ENCODE measurements at places on chromosomes 2 and 18.
A peak's percentile ranks its signal among the peaks of the same experiment; 100 is the strongest.

- DNase-seq: no peak
These were observed 687.8 kb upstream of the DDX18 start for GRCh38 chr2:117126656-117127055.

DNA sequence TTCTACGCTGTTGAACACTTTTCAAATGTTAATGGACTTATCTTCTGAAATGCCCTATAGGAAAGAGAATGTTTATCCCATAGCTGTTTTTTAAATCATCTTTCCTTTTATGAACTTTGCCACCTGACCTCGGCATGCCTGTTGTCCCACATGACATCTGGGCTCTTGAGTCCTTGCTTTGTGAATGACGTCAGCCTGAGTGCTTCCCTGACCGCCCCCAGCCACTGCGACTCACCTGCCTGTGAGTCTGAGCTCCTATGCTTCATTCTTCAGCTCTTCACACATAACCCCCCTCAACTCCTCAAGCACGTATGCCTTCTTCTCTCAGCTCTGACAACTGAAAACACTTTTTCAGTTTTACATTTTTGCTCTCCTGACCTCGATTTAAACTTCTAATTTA is 166.8 kb downstream of the DCDC2C start:
- no peak for DNase-seq

- no peak for DNase-seq
These were observed 21.7 kb downstream of the HDAC4 start for GRCh38 chr2:239378918-239379640.

DNA sequence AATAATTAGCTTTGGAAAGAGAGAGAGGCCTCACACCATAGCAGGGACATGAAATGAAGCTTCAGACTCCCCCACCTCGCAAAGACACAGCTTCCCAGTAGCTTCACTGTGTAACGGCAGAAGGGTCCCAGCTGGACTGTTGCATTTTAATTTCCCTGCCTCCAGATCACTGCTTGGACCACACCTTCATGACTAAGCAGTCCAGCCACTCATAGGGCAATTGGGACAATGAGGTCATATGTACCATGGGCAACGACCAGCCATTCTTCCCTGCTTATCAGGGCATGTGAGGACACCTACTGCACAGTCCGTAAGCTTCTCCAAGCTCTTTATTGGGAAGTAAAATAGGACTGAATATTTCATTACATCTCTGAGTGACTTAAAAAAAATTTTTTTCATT is 183.0 kb downstream of the MREG start:
- no peak for DNase-seq

- no peak for DNase-seq
These were observed 2.1 kb downstream of the C2orf49 start for GRCh38 chr2:105339414-105339813.

DNA sequence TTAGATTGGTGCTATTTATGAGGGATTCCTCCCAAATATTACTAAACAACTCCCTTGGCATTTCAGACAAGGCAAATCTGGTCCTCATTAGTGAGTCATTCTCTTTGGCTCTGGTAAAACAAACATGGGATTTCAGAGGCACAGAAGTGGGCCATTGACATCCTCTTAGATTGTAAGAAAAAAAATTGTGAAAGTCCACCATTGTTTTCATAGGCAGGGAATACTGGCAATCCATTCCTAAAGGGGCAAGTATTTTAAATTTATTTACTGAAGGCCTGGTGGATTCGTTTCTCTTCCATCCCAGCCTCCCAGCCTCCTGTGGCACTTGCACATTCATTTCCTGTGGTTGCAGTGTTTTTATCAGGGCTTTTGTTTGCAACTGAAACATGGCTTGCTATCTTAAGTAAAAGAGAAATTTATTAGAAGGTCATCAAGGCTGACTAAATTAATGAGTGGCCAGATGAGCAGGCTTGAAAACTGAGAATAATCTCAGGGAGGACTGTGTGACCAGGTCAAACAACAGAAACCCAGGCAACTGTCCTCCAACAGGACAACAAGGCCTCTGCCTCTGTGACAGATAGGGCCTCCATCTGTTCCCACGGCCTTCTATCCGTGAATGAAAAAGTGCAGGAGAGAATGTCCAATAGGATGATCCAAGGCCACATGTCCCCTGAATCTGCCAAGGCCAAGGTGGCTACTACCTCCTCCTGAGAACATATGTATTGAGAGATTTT is 23.1 kb upstream of the TNFAIP6 start:
- no peak for DNase-seq

GRCh38 chr2:237026981-237027711 is 58.5 kb upstream of the COPS8 start:
- DNase-seq: peak; percentile 9

DNA sequence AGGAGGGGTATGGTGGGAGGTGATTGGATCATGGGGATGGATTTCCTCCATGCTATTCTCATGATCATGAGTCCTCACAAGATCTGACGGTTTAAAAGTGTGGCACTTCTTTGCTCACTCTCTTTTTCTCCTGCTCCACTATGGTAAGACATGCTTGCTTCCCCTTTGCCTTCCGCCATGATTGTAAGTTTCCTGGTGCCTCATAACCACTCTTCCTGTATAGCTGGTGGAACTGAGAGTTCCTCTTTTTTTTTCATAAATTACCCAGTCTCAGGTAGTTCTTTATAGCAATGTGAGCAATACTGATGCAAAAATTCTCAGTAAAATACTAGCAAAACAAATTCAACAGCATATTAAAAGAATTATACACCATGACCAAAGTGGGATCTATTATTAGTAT is 728.5 kb upstream of the SLC8A1 start:
- DNase-seq: no peak

DNA sequence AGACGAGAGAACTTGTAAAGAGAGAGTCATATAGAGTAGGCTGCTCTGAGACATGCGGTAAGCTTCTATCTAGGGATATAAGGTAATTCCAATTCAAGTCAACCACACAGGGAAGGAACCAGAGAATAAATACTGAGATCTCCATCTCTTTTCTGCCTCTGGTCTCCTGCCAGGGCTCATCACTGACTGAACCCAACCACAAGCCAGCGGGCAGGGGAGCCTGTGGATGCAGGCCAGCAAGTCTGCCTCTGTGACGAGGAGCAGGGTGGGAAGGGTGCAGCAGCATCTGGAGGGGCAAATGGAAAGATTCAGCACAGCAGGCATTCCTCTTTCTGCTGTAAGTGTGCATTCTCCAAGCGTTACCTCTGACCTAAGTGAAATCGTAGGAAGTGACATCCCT is 82.2 kb downstream of the ICOS start:
- DNase-seq: no peak
